ENCODE measurements at places on chromosomes 12 and 14.

GRCh38 chr14:99612071-99612737 is 8.2 kb upstream of the CCDC85C start:
- no peak for DNase-seq

DNA sequence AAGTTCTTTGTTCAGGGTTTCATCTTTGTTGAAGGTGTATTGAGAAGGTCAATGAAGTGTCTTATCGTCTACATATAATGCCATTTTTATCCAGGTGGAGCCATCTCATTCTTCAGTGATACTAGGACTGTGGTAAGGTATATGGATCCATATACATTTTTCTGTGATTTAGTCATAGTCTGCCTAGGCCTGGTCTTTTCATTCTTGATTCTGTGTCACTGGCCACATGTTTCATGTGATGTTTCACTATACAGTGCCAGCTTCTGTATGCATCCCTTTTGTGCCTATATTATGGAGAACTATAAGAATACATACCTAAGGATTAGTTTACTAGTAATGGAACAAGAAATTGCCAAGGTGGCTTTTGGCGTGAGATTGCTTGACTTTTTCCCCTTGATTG is 40.5 kb downstream of the VEZT start:
- no peak for DNase-seq

DNA sequence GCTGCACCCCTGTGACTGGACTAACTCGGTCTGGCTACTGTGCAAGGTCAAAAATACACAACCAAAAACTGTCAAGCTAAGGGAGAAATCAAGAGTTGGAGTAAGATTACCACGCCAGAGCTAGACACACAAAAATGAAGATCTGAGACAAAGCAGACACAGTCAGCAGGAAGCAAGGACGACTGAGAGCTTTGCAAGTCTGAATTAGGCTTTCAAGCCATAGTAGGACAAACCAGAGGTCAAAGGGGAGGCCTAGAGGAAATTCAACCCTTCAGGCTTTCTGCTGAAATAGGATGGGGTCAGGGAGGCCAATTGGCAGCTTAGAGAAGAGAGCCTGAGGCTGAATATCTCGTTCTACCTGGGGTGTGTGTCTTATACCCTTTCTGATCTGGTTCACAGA is 117.3 kb downstream of the LLPH start:
- no peak for DNase-seq

- DNase-seq = no peak
Measured at GRCh38 chr12:105899589-105899988, 239.2 kb downstream of the NUAK1 start.

GRCh38 chr12:19338405-19338804 is 100.9 kb upstream of the AEBP2 start:
- no peak for DNase-seq

- no peak for DNase-seq
Measured at GRCh38 chr12:30959110-30959710, 32.7 kb downstream of the TSPAN11 start.

DNA sequence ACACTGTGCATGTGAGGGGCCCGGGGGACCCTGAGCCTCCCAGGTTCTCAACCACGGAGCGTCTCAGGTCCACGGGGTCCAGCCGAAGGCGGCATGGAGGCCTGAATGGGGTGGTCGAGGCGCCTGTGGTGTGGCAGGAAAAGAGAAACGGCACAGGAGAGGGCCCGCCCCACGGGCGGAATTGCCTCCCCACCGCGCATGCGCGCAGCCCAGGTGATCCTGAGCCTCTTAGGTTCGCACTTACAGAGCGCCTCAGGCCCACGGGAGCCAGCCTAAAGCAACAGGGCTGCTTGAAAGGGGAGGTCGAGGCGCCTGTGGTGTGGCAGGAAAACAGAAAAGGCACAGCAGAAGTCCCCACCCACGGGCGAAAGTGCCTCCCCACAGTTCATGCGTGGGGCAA is 311.0 kb downstream of the ALG10 start:
- no peak for DNase-seq

- no peak for DNase-seq
Measured at GRCh38 chr12:102694903-102695302, 214.5 kb upstream of the IGF1 start.

DNA sequence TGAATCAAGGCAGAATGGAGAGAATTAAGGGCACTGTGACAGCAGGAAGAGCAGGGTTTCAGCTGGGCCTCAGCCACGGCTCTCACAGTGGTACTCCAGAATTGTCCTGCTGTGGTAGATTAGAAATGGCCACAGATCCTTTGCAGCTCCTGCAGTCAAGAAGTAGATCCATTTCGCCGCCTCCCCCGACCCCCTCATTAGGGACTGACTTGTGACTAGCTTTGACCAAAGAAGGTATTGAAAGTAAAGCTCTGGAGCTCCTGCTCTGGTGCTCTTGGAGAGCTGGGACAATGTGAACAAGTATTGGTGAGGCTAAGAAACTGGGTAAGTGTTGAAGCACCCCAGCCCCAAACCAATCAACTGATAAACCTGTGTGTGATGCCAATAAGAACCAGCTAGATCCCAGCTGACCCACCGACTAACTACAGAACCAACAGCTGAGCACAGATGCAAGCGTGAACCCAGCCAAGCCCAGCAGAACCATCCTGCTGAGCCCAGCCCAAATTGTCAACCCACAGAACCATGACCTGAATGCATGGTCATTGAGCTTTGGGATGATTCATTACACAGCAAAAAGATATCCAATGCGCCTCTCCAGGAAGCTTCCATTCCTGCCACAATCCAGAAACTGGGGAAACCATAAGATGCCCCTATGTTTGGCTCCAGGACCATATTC is 50.7 kb downstream of the JAG2 start:
- no peak for DNase-seq

DNA sequence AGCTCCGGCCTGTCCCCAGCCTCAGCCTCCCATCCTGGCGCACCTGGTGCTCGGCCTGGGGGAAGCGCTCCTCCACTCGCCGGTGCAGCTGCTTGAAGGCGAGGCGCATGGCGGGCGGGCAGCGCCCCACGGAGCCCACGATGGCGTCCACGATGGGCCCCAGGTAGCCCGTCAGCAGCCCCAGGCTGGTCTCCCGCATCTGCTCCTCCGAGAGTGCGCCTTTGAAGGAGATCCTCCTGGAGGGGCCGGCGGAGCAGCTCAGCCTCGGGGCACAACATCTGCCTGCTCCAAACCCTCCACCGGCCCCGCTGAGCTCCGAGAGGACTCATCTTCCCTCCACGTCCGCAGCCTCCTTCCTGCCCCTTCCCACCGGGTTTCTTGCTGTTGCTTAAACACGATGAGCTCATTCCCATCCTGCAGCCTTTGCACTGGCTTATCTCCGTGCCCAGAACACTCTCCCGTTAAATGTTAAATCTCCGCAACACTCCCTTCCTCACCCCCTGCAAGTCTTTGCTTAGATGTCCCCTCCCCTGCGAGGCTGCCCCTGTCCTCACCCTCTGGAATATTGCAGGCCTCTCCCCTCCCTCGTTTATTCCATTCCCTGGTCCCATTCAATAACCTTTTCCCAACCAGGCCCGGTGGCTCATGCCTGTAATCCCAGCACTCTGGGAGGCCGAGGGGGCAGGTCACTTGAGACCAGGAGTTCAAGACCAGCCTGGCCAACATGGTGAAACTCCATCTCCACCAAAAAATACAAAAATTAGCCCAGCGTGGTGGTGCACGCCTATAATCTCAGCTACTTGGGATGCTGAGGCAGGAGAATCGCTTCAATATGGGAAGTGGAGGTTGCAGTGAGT is 23.3 kb downstream of the RASAL1 start:
- DNase-seq = no peak

DNA sequence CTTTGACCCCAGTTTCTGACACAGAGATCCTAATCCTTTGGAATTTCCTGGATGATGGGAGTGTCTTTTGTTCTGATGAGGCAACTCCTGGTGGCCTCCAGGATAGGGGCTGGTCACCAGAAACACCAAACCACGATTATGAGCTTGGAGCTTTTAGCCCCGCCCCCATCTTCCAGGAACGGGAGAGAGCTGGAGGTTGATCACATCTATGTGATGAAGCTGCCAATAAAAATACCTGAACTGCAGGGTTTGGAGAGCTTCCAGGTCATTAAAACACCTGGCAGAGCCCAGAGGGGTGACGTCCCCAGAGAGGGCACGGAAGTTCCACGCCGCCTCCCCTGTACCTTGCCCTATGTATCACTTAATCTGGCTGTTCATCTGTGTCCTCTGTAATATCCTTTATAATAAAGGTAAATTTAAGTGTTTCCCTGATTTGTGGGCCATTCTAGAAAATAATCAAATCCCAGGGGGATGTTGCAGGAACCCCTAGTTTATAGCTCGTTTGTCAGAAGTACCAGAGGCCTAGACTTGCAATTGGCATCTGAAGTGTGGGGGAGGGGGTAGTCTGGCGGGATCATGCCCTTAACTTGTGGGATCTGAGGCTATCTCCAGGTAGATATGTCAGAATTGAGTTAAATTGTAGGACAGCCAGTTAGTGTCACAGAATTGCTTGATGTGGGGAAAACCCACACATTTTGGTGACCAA is 21.2 kb downstream of the APPL2 start:
- DNase-seq = peak; percentile 86

DNA sequence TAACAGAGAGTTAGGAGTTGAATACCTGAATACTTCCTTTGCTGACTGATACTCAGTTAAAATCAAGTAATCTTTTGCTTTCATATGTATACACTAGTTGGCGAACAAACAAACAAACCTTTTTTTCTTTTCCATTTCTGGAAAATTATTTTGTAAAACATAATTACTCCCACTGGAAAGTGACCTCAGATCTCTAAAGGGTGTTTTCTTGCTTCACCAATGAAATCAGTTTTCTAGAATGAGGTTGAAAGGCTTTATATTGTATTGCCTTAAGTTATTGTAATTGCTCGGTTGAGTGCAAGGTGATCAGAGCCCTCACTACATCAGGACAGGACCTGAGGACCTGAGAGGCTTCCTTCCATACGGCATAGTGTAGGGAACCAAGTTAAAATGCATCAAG is at the start of gene OR4K1:
OR4K1 (plus strand) TSS at position 301 of the 400 bp plus-strand sequence. CDS start 4,750 bp downstream, outside the sequence.
- DNase-seq = no peak

- no peak for DNase-seq
Measured at GRCh38 chr12:124866883-124867400, 3.3 kb upstream of the SCARB1 start.

GRCh38 chr12:131634037-131634436 is 76.9 kb upstream of the SFSWAP start:
- DNase-seq = no peak

- no peak for DNase-seq
Measured at GRCh38 chr14:51491776-51492175, 159.9 kb upstream of the FRMD6 start.

GRCh38 chr12:96457191-96457930 is 32.0 kb upstream of the CFAP54 start:
- DNase-seq = no peak

DNA sequence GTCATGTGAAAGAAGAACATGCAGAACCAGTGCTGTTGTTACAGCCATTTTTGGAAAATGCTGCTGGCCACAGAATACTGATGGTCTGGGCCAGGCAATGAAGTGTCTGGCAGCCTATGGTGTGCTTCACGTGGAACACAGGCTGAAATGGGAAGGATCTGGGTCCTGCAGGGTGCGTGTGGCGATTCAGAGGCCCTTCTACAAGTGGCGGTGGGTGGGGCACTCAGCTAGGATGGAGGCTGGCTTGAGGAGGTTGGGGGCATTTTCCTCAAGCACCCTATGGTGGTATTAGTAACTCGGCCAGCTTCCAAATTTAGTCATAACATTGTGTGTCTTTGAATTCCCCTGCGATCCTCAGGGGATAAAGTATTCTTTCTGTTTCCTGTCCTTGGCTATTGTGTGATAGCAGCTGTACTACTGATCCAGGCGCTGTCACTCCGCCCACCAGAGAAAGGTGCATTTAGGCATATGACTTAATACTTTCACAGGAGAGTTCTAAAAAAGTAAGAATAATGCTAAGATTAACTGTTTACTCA is 9.2 kb upstream of the RAD52 start:
- DNase-seq = no peak

All from NCI-H460 (cell line).